ENCODE measurements at places on chromosomes 2 and 18. TPM values are rescaled to one million over a fixed set of nuclear protein-coding genes. Genes with fewer than 3 reads are reported as not detected.

CTAGE1 gene
- not detected for total RNA-seq

TRIM43 gene
- total RNA-seq: not detected

GALNT14 gene
- not detected for total RNA-seq

UGT1A3 gene
- total RNA-seq: not detected

MARCO gene
- total RNA-seq: not detected

CERS6 gene
- total RNA-seq: 26.8 TPM

XRCC5 gene
- 184 TPM for total RNA-seq

CSRNP3 gene
- total RNA-seq: not detected

GCFC2 gene
- total RNA-seq: 15.8 TPM

Data from naive thymus-derived CD4-positive, alpha-beta T cell (primary cell).